ENCODE measurements at places on chromosomes 11 and 22.

- DNase-seq = no peak
Observed at GRCh38 chr11:62933285-62933684, 12.1 kb upstream of the CHRM1 start.

GRCh38 chr11:103870821-103871309 is 165.6 kb upstream of the DDI1 start:
- DNase-seq = no peak

DNA sequence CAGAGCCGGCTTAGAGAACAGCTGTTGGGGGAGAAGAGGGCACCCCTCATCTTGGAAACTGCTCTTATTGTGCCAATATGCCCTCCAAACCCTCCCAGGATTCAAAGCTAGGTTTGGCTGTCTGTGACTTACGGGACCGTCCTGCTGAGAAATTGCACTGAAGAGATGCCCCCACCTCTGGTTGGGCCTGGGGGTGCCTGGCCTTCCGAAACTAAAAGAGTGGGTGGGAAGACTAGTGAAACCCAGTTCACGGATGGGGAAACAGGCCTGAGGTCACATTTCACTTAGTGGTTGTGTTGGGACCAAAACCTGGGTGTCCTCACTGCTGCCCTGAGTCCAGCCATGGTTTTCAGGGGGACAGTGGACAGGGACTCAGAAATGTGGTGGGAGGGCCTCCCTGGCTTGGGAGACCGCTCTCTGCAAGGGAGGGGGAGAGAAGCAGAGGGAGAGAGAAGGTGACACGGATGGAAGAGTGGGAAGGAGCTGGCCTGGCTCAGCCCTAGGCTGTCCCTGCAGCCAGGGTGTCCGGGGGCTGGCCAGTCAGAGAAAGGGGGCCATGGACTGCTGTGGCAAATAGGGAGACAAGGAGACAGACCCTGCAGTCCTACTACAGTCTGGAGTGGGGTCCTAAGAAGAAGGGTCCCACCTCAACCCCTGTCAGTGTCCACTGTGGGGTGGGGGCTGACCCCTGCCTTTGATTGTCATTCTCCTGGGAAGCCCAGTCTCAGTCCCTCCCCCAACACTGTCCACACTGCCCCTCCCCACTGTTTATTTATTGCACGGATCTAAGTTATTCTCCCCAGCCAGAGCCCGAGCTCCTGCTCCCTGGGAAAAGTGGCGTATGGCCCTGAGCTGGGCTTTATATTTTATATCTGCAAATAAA is 13.6 kb downstream of the MAFF start:
- no peak for DNase-seq

GRCh38 chr11:4180441-4181183 is 86.0 kb downstream of the RRM1 start:
- no peak for DNase-seq

- no peak for DNase-seq
Observed at GRCh38 chr22:48603621-48604320, 1223.9 kb downstream of the BRD1 start.

GRCh38 chr11:90251599-90251998 is 28.8 kb upstream of the CHORDC1 start:
- DNase-seq = no peak

- no peak for DNase-seq
Observed at GRCh38 chr11:41985799-41986198, 526.3 kb upstream of the LRRC4C start.

GRCh38 chr11:58497951-58498350 is 10.0 kb downstream of the OR5B21 start:
- DNase-seq = no peak

DNA sequence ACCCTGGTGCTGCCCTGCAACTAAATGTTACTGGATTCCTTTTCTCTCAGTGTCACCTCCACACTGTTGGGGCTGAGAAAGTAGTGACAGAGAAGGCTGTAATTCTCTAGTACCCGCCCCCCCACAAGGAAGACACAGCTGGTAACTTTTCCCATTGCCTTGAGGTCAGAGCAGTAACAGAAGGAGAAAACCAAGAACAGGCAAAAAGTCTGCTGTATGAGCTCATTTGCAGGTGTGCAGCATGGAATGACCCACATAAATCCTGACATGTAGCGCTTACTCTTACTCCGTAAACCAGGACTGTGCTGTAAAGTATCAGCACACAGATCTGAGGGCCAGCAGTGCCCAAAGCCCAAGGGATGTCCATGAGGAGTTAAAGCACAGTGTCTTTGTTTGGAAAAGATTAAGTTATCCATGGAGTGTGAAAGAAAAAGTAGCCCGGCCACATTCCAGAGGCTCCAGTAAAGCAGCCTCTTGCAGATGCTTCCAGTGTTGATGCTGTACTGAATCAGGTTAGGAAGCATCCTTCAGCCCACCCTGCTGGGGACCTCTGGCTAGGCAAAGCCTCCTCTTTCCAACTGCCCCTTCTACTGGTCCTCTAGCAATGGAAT is 120.7 kb downstream of the PLEKHA7 start:
- DNase-seq = no peak

DNA sequence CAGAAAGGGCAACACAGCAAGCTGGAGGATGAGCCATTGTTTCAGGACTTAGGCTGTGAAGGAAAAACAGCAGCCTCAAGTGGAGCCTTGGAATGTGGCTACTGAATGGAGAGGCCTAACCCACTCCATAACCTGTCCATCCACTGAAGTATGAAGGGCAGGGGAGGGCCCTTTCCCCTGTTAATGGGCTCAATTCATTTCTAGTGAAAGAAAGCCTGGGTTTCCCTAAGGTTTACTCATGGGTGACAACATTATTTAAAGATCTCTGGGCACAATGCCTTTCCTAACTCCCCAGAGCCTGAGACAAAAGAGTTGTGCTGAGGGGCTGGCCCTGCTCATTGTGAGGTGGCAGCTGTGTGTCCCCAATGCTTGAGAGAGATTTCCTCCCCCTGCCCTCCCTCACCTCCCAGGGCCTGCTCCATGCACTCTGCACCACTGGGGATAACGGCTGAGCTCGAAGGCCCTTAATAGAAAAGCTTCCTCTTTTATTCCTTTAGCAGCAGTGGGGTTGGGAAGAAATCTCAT is 83.8 kb downstream of the ME3 start:
- DNase-seq = no peak

DNA sequence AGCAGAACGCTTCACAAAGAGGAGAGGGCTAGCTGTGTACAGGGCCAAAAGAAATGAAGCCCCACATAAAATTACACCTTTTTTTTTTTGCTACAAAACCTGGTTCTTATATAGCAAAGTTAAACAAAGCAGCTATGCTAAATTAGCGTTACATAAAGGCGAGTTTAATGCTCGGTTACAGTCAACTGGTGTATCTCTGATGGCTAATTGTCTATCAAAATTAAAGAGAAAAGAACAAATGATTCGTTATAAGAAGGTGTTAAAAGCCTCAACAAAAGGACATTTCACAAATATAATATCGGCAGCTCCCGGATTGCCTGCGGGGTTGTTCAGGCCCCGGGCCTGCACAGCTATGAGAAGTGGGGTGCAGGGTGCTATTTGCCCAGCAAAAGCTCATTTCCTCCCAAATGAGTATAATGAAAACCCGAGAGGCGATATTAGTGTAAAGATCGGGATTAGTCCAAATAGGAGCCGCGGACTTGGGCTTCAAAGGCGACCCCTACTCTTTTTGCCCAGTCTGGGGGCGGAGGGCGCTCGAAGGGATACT is 13.3 kb upstream of the PAX6 start:
- no peak for DNase-seq

DNA sequence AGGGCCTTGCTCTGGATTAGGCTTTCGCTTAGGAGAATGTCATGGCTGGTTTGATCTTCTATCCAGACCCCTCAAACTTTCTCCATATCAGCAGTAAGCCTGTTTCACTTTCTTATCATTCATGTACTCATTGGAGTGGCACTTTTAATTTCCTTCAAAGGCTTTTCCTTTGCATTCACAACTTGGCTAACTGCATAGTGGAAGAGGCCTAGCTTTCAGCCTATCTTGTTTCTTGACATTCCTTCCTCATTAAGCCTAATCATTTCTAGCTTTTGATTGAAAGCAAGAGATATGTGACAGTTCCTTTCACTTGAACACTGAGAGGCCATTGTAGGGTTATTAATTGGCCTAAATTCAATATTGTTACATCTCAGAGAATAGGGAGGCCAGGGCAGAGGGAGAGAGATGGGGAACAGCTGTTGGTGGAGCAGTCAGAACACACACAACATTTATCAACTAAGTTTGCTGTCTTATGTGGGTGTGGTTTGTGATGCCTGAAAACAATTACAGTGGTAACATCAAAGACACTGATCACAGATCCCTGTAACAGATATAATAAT is 37.7 kb upstream of the APOBEC3A start:
- no peak for DNase-seq

GRCh38 chr11:118027694-118028093 is 41.5 kb downstream of the IL10RA start:
- no peak for DNase-seq

DNA sequence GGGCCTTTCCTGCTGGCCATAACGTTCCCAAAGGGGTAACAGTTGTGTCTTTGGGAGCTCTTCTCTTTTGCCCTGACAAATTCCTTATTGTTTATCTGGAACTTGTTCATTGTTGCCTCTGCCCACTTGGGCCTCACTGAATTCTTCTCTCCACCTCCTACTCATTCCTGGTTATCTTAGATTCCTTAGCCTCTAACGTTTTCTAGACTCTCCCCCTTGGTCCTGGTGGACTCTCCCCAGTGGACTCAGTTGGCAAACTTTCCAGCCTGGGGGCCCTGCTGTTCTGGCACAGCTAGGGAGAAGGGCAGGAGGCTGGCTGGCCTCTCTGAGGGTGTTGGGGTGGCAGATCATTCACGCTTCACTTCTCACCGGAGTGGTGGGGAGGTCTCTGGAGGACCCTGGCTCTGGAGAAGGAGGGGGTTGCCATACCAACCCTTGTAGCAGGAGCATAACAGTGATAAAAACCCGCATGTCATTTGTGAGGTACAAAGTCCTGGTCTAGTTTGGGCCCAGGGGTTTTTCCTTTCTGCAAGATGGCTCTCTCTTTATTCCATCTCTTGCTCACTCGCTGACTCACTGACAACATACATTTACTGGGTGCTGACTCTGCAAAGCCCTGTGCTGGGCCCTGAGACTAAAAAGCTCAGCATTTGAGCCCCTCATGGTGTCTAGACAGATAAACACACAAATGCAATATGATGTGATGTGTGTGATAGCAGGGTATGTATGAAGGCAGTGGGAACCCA is 39.7 kb downstream of the YWHAH start:
- DNase-seq = no peak

DNA sequence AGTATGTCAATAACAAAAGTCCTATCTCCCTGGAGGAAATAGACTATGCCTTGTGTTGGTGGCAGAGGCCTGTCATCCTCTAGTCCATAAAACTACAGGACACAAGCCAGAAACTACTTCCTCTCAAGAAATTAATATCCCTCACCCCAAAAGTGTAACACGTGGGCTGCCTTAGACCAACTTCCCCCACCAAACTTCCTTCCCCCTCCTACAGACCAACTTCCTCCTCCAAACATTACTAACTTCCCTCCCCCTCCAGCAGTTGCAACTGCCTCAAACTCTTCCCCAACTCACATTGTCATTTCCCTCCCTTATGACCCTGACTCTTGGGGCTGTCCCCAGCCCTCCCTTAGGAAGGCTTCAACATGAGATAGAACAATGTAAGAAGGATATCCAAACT is 6.3 kb downstream of the OR52K2 start:
- DNase-seq = no peak

DNA sequence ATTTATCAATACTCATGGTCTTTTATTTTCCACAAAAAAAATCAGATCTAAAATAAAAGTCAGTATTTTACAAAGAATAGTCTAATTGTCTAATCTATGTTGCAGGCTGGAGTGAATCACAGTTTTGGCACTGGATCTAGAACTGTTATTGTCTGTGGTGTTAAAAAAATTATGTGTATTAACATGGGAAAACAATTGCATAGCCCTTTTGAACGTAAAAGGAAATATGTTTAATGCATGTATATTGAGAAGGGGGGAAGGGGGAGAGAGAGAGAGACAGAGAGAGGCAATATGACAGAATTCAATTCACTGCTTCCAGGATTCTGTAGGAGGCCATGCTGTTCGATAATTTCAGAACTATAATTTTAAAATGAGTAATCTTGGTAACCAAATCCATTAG is 324.9 kb upstream of the CCDC90B start:
- no peak for DNase-seq

DNA sequence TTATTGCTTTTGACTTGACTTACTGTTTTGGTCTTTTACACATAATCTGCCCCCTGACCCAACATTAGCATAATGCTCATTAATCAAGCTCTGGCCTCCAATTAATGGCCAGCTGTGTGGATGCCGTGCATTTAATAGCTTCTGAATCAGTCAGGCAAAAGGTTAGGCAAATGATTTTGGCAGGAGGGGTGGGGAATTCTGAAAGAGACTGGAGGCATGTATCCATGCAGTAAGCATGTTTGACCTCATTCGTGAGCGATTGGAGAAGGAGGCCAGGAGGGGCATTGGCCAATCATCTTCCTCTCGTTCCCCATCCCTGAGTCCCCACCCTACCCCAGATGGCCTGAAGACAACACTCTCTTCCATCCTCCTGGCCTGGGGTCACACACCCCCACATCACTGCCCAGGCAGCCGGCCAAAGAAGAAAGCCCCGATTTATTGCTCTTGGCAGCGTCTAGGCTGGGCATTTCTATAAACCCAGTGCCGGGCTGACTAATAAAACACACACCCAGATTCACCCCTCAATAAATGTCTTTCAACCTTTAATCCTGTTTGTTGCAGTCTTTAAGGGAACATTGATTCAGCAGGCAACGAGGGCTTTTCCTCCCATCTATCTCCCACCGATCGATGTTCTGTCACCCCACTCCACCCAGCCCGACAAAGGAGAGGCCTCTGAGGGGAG is 150.0 kb downstream of the OPCML start:
- DNase-seq = no peak

GRCh38 chr11:118908901-118909618 is 16.7 kb downstream of the BCL9L start:
- DNase-seq = no peak

DNA sequence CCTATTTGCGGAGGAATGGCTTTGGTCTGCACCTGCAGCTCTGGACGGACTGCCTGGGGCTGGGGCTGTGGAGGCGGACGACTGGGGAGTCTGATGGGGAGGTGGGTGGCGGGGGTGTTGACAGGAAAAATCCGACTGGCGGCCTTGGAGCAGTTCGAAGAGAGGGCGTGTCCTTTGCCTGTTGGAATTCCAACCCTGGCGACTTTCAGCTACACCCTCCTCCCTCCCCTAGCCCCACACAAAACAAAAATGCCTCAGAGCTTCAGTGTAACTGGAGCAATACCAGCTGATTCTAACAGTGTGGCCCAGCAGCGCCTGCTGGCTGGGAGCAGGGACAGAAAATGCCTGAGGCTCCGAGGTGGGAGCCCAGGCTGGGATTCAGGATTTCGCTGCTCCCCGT is 85.4 kb downstream of the ATXN10 start:
- no peak for DNase-seq

Data from stimulated activated CD8-positive, alpha-beta memory T cell treated with anti-CD3 and anti-CD28 coated beads, Interleukin-4, amount 100 ng/mL, for 1 hour (primary cell).